Posterior cingulate gyrus (tissue), 11 donors: ENCODE measurements at places on chromosomes 12 and 14.

DNA sequence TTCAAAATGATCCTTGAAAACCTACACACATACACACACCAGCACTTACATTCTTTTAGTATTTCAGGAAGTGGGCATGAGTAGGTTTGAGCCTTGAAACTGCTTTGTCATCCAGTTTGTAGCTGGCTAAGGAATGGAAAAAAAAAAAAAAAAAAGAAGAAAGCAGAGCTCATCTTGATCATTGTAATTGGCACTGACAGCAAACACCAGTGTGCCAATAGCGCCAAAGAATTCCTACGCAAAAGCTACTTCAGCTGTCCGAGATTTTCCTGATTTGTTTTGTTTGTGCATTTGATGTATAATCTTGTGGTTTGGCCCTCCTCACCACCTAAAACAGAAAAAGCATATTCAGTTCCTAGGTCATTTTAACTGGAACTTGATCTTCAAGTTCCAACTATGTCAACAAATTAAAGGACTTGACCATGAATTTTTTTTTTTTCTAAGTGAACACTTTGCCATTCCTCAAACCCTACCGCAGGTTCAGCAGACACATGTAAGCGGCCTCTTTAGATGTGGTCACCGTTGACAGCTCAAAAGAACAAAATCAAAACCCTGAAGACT, 57.3 kb downstream of the FLRT2 start:
- no peak for DNase-seq

GRCh38 chr14:52783206-52783605, 8.2 kb downstream of the GNPNAT1 start:
- no peak for DNase-seq

GRCh38 chr12:28987538-28988324, 161.3 kb upstream of the FAR2 start:
- no peak for DNase-seq

GRCh38 chr14:38366374-38366773, 110.5 kb upstream of the CLEC14A start:
- DNase-seq: no peak

- DNase-seq: no peak
Observed at GRCh38 chr12:34275129-34275528, 252.8 kb downstream of the ALG10 start.

- no peak for DNase-seq
Observed at GRCh38 chr14:99808515-99808914, 15.3 kb downstream of the EML1 start.

DNA sequence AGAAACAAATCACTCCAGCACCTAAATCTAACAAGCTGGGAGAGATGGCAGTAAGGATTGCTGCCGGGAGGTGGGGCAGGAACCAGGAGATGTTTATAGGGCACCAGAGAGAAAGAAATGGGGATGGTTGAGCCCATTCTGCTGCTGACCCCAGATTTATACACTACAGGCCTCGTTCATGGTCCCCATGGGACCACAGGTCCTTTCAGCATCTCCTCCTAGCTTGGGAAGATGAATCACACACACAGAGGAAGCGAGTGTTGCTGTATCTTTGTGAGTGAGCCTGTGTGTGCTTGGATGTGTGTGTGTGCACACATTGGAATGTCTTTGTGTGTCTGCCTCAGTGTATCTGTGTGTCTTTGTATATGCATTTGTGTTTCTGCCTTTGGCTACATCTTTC, 49.7 kb upstream of the FICD start:
- DNase-seq: no peak

DNA sequence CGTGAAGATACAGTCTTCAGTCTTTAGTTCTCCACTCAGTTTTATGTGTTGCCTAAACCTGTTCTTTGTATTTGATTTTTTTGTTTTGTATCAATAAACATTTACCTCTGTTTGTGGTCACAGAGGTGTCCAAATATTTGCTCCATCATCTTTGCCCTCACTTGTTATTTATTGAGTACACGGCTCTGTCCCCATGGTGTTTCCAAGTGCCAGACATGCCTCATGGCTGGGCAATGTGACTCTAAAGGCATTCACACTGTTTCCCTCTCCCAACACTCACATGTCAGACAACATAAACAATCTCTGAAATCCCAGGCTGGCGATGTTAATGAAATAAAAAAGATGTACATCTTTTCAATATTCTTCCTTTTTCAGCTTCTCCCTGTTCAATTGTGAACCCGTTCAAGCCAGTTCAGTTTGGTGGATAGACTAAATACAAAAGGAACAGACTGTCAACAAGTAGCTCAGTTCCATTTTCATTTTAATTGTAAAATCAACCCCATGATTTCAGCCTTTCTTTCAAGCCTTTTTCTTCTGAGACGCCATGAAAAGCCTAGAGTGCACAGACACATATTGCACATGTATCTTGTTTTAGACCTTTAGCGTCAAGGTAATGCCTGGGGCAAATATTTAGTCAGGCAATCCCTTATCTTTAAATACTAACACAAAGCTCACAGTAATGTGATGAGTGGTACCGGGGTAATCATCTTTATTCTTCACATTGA, 680.7 kb downstream of the GALC start:
- no peak for DNase-seq

- no peak for DNase-seq
Observed at GRCh38 chr12:45803111-45803510, 73.6 kb downstream of the ARID2 start.

GRCh38 chr12:97573901-97574300, 111.3 kb downstream of the RMST start:
- DNase-seq: no peak

DNA sequence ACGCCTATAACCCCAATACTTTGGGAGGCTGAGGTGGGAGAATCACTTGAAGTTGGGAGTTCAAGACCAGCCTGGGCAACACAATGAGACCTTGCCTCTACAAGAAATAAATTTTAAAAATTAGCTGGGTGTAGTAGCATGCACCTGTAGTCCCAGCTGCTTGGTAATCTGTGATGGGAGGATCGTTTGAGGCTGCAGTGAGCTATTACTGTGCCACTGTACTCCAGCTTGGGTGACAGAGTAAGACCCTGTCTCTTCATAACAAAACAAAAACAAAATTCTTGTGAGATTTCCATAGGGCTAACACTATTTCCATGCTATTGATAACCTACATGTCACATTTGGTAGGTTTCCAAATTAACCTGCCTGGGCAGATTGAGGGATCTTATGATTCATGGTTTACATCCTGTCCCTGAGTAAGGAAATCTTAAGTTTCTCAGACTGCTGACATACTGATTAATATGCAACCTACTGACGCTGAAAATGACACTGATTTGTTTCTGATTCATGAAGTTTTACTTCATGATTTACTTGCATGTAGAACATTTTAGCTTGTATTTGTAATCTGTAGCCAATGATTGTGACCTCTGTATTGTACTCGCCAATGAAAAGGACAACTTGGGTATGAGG, 15.9 kb downstream of the ATP6V1D start:
- DNase-seq: no peak

DNA sequence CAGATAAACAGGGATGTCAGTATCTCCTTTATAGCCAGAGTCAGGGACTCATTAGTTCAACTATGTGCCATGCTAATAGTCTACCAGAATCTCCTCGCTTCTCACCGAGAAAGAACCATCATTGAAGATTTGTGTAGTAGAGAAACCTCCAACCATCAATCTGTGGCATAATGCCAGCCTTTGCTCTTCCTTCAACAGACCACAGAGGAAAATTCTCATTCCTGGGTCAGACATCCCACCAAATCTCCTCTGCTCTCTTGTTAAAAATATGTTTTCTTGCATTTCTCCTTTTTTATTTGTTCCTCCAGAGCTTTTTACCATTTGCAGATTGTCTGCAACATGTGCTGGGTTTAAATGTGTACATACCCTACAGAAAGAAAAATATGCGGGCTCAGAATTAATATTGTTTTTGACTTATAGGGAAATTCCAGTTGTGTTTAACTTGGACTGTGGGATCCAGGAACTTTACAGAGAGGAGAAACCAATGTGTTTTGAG, 64.9 kb downstream of the LLPH start:
- DNase-seq: no peak

- DNase-seq: no peak
Observed at GRCh38 chr14:76289276-76289675, 86.7 kb upstream of the ESRRB start.

- no peak for DNase-seq
Observed at GRCh38 chr12:131799828-131800593, 28.2 kb upstream of the MMP17 start.

DNA sequence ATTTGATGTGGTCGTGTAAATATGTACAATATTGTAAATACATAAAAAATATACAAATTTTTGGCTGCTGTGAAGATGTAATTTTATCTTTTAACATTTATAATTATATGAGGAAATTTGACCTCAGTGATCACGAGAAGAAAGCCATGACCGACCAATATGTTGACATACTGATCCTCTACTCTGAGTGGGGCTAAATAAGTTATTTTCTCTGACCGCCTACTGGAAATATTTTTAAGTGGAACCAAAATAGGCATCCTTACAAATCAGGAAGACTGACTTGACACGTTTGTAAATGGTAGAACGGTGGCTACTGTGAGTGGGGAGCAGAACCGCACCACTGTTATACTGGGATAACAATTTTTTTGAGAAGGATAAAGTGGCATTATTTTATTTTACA, 49.6 kb downstream of the TBK1 start:
- no peak for DNase-seq

DNA sequence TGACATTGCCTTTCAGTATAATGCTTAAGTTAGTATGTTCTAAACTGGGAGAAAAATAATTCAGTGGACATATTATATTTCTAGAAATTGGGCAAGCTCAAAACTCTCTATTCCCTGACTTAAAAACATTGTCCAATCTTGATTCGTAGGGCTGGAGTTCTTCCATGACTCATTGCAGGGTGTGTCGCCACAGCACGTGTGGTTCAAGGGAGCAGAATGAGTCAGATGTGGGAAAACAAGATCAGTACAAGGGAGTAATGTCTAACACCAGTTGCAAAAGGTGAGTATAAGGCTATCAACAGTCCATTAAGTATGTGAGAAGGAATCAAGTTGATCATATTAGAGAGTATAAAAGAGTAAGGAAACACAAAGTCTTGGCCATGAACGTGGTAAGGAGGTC, 887.0 kb downstream of the TMTC2 start:
- no peak for DNase-seq

- no peak for DNase-seq
Observed at GRCh38 chr12:104257913-104258472, 42.4 kb downstream of the TXNRD1 start.

GRCh38 chr14:33800735-33801163, 150.1 kb downstream of the EGLN3 start:
- no peak for DNase-seq

- DNase-seq: no peak
Observed at GRCh38 chr12:76948879-76949278, 70.1 kb upstream of the CSRP2 start.

DNA sequence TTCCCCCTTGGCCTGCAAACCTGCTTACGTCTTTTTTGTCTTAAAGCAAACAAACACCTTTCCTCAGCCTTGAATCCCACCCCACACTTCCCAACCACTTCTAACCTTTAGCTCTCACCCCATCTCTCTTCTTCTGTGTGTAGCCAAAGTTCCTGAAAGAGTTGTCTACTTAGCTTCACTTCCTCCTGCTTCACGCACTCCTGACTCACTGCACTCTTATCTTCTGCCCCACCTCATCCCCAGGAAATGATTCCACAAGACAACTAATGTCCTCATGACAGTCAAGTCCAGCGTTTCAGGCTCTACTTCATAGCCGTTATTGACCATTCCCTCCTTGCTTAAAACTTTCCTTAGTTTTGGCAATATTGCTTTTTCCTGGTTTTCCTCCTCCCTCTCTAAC, 22.4 kb downstream of the EIF2B2 start:
- no peak for DNase-seq

DNA sequence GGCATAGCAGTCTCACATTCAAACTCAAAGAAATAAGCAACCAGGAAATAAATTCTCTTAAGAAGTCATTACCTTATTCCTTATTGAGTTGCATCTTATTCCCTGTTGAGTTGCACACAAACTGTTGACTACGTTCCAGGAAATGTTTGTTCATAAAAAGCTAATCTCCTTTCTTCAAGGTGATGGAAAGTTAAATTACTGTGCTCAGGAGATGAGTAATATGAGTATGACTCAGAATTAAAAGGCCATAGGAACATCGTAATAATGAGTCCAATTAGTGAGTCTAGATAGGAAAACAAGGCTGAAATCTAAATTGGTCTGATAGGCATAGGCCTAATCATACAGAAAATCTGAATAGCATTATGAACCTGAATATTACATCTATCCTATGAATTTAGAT, 203.1 kb downstream of the SLC2A13 start:
- no peak for DNase-seq

DNA sequence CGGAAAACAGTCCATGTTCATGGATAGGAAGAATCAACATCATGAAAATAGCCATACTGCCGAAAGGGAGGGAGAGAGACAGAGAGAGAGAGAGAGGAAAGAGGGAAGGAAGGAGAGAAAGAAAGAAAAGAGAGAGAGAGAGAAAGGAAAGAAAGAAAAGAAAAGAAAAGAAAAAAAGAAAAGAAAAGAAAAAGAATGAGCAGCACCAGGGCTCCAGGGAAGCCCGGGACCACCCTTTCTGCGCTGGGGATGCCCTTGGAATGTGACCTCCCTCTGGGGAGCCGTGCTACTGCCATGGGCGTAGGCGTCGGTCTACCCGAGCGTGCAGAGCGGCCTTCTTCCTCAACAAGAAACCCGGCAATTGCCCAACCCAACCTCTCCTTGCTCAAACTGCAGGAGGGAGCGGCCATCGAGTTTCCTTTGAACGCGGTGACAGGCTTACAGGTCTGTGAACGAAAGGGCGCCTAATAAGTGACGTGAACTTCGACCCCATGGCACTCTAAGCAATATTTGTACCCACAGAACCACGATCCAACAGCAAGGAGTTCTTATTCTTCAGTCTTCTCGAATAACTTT, 16.9 kb downstream of the OR6S1 start:
- DNase-seq: no peak

DNA sequence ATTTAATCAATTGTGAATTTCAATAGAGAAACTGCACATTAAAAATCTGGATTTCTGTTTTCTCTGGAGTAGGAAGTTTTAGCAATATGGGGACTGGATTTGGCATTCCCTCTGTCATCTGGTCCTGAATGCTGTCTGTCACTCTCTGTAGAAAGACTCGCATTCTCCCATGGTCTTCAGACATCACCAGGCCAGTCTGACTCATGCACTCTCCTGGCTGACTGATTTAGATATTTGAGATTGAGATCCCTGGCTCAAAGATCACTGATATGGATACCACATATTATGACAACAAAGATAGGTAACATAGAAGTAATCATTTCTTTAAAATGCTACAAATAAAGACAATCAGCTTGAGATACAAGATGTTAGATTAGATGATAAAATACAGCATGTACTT, 524.5 kb downstream of the GALC start:
- DNase-seq: no peak

- DNase-seq: no peak
Observed at GRCh38 chr12:4441355-4442335, 4.0 kb downstream of the FGF6 start.

GRCh38 chr14:90522571-90523191, 125.9 kb downstream of the CALM1 start:
- peak; percentile 61 for DNase-seq

GRCh38 chr14:67555518-67556090, 22.5 kb downstream of the PLEKHH1 start:
- DNase-seq: no peak

GRCh38 chr12:116101991-116102390, 175.5 kb downstream of the MED13L start:
- DNase-seq: no peak
